ENCODE measurements at places on chromosomes 2 and 18.
A peak's percentile ranks its signal among the peaks of the same experiment; 100 is the strongest.

DNA sequence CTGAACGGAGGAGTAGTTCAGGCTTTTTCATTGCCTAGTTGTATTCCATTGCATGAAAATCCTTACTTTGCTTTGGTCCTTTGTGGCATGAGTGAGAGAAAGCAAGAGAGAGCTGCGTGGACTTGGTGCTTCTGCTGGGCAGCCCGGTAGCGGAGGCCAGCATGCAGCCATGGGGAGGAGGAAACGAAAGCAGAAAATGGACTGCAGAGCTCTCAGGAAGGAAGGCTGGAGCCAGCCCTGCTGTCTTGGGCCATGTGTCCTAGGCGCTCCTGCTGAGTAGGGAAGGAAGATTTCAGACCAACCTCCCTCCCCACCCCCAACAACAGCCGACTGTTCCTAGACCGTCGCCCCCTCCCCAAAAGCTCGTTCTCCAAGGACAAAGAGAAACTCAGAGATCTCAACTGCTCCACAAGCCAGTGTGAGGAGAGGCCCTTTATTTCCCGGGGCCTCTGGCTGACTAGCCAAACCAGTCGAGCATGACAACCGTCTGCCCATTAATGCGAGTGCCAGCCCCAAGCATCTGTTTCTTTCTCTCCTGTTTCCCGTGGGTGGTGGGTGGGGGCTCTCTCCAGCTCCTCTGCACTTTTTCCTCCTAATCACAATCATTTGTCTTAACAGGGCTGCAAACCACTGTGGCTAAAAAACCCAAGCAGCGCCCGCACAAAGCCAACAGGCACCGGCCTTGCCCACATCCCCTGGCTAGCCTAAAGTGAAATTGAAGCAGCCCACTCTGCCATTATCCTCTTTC is 66.8 kb upstream of the FZD7 start:
- no peak for DNase-seq

- no peak for DNase-seq
Observed at GRCh38 chr2:42545023-42545721, 23.3 kb upstream of the MTA3 start.

DNA sequence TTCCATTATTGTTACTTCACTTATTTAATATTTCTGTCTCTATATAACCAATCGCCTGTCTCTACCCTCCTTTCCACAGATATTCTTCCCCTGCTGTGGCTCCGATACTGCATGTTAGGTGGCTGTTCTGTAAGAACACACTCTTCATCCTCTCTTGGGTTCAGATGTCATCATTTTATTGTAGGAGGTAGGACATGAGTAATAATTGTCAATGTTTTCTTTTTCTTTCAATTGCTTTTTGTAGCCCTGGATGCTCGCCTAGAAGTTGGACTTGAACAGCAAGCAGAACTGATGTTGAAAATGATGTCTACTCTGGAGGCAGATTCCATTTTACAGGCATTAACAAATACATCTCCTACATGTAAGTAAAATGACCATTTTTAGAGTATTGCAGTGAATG is 128.6 kb downstream of the BIRC6 start:
- DNase-seq = no peak

DNA sequence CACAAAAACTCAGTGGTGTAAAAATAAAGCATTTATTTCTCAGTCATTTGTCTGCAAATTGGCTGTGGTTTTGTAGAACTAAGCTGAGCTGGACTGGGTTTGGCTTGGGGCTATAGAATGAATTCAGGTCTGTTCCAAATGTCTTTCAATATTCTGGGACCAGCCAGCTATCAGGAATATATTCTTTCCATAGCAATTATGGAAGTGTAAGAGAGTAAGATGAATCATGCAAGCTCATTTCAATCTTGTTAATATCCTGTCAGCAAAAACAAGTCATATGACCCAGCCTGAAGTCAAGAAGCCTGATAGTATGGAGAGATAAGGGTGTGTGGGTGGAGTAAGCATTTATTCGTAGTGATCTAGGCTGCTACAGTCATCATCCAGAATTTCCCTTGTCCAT is 481.0 kb upstream of the CDH2 start:
- DNase-seq = no peak

GRCh38 chr2:204687776-204688175 is 142.5 kb downstream of the PARD3B start:
- DNase-seq = no peak

- no peak for DNase-seq
Observed at GRCh38 chr2:171985076-171985475, 14.7 kb upstream of the METAP1D start.

DNA sequence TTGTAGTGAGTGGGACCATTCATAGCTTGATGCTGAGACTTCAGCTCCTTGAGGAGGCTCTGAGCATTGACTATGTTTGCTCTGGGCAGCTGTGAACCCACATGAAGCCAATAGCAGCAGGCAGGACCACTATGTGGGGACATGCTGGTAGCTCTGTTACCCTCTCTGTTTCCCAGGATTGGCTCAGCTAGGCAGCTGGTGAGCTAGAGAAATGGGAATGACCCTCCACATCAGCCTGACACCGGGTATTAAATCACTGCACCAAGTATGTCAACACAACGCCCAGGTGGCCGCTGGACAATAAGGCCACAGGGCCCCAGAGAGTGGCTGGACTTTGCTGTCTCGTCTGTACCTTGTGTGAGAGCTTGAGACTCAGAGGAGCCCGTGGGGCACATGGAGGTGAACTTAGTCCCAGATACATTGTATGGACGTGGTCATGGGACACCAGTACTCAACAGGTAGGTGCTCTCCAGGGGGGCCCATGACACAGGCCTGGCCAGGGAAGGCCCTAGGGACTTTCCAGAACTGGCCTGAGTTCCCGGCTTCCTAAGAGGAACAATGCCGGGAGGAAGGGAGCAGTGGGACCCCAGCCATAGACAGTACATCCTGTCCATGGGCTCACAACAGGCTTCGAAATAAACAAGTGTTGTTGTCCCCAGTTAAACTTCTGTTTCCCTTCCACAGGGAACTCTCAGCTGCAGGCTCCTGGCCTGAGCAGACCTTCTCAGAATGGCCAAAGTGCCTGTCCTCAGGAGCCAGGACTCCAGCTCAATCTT is 35.2 kb downstream of the HS1BP3 start:
- DNase-seq = no peak

GRCh38 chr2:65227020-65227455 is 593 bp upstream of the ACTR2 start:
- no peak for DNase-seq

DNA sequence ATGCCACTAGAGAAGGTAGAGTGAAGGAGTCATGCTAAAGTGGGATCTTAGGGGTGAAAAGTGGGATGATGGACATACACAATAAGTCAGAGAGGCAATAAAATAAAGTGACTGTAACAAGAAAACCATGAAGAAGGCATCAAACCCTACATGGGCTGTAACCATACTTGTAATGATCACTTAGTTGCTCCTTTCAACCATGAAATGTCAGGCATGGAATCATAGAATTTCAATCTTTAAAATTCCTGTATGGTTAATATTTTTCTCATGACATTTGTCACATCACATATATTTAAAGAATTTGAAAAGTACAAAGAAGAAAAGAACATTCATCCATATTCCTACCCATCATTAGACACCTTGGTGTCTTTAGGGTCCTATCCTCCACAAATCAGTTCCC is 20.9 kb upstream of the SETBP1 start:
- DNase-seq = no peak

DNA sequence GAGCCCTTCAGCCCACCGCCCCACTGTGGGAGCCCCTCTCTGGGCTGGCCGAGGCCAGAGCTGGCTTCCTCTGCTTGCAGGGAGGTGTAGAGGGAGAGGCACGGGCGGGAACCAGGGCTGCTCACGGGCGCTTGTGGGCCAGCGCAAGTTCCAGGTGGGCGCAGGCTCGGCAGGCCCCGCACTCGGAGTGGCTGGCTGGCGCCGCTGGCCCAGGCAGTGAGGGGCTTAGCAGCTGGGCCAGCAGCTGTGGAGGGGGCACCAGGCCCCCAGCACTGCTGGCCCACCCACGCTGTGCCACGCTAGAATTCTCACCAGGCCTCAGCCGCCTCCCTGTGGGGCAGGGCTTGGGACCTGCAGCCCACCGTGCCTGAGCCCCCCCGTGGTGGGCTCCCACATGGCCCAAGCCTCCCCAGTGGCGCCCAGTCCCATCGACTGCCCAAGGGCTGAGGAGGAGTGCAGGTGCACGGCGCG is 45.2 kb downstream of the SLC5A7 start:
- no peak for DNase-seq

GRCh38 chr2:105323111-105323510 is 6.4 kb downstream of the TGFBRAP1 start:
- no peak for DNase-seq

DNA sequence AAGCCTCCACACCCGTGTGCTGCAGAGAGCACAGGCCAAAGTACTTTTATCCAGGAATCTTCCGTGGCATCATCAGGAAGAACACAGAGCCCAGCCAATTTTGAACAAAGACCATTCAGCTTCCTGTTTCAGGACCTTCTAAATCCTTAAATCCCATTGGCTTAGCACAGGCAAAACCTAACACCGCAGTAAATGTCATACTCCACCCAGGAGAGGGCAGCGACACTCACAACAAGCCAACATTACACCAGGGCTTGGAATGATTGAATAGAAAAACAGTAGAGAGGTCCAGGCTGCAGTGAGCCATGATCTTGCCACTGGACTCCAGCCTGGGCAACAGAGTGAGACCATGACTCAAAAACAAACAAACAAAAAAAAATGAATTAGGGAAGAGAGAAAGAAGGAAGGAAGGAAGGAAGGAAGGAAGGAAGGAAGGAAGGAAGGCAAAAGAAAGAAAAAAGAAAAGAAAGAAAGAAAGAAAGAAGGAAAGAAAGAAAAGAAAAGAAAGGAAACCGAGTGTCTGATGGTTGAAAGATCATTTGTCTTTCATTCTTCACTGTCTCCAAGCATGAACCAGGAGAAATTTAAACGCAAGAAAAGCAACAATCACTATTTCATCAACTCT is 144.6 kb upstream of the SATB2 start:
- DNase-seq = no peak

DNA sequence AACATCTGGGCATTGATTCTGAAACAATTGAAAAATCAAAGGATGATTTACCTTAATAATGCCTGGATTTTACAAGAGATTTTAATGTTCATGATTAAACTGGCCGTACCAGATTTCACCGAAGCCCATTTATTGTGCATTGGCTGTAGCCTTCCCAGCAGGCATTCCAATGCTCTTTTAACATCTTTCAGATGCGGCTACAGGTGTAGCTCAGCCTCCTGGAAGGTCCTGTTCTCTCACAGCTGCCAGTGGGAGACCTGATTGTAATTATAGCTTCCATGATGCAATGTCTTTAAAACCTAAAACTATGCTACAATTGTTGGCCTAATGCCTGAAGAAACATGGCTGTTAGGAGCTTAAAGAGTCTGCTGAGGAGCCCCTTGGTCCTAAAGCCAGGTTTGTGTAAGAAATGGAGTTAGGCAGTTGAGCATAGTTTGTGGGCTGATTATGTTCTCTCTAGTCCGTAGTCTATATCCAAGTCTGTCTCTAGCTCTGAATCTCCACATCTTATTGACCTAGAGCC is 147.4 kb downstream of the CERS6 start:
- DNase-seq = no peak

GRCh38 chr2:217387776-217388387 is 528.0 kb upstream of the TNP1 start:
- no peak for DNase-seq

GRCh38 chr2:42895791-42896135 is 103.4 kb upstream of the HAAO start:
- no peak for DNase-seq

GRCh38 chr18:56843241-56843640 is 192.1 kb downstream of the WDR7 start:
- DNase-seq = no peak

DNA sequence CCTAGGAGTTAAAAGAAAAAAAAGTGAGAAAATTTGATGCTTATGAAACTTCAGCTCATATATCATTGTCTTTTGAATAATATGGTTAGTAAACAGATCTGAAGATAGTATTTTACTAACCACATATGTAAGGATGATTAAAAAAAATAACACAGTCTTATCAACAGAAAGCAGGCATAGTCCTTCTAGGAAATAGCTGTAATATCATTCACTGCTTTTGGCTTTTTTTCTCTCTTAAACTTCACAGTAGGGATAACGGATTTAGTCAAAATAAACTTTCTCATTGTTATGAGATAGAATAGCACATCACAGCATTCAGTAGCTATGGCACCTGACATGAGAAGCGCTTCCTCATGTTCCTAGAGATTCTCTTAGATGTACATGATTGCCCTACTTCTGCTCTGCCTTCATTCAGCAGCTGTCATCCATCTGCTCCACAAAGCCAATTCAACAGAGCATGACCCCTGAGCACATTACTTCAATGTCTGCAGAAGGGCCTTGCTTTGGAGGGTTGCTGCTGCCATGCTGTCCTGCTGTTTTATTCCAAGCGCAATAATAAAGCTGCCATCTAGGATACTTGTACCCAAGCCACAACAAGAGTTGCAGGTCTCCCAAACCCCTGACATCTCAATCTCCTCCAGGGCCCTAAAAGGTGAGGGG is 67.0 kb downstream of the TTC21B start:
- no peak for DNase-seq

GRCh38 chr18:48806551-48807261 is 144.1 kb downstream of the SMAD7 start:
- no peak for DNase-seq

DNA sequence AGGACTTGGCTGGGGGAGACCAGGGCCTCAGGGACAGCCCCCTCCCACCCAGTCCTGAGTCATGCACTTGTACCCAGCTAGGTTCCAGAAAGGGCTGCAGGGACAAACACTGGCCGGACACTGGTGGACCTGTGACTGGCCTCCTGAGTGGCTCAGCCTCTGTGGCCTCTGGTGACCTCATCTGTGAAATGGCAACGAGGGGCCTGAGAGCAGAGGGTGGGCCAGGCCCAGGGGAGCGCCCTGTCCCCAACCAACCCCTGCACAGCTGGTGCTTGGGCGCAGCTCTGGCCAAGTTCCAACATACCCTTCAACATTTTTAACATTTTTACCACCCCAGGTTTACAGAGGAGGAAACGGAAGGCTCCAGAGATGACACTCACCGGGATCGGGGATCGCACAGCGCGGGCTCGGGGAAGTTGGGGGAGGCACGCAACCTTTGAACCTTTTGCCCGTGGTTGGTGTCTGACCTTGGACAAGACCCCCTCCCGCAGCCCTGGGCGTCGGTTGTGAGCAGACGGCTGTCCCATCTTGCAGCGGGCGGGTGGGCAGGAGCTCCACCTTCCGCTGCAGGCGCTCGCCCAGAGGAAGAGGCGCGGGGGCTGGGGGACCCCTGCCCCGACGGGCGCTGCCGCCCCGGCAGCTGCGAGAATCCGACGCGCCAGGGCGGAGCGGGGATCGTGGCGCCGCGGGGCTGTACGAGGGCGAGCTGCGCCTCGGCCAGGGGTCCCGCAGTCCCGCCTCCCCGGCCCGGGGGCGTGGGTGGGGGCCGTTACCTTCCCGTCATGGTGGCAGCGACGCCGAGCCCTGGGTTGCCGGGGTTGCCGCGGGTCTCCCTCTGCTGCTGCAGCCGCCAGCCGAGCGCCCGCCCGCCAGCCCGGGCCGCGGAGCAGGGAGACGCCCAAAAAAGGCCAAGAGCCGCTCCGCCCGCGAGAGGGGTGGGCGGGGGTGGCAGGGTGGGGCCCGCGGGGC is 805 bp downstream of the LIMS2 start:
- no peak for DNase-seq

- no peak for DNase-seq
Observed at GRCh38 chr2:145750612-145751011, 1230.7 kb upstream of the ZEB2 start.

GRCh38 chr2:121197369-121198091 is 87.5 kb downstream of the TFCP2L1 start:
- DNase-seq = peak; percentile 19

All from HFF-Myc (cell line).